ENCODE measurements at places on chromosomes 6 and 20. TPM values are rescaled to one million over a fixed set of nuclear protein-coding genes. Genes with fewer than 3 reads are reported as not detected.

- no peak for DNase-seq
Measured at GRCh38 chr6:110484321-110484720, 7.9 kb upstream of the SLC22A16 start.

- no peak for DNase-seq
Measured at GRCh38 chr20:11350126-11351005, 567.3 kb upstream of the BTBD3 start.

DNA sequence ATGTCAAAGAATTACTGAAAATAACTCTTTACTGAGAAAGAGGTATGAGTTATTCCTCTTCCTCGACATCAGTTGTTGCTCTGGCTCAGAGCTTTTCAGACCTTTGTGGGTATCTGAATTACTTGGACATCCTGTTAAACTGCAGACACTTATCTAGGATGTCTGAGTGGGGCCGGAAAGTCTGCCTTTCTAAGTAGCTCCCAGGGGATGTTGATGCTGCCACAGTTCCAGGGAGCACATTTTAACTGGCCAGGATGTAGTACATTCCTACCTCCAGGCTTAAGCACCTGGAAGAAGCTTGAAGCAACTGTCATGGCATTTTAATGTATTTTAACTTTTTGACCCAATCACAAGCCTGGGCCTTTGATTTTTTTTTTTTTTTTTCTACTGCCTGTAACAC is 265.8 kb upstream of the PLCB4 start:
- DNase-seq = no peak

DNA sequence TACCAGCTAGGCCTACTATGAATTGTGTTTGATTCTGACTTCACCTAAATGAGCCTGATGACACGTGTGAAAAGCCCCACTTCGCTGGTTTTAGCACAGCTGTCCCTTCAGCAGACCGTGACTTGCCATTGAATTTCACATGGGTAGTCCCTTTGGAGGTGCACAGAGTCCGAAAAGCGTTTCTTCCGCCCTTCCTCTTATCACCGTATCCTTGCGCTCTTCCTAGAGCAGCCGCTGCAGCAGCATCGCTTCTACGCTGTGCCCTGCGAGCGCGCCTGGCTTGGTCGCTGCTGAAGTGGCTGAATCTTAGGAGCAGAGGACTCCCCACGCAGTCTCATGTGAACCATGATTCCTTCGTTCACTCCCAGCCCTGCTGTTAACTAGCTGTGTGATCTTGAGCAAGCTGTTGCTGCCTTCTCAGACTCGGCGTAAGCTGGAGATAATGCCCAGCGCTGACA is 127.0 kb downstream of the PACRG start:
- DNase-seq = no peak

- DNase-seq = no peak
Measured at GRCh38 chr6:134346932-134347545, 29.1 kb upstream of the SGK1 start.

GRCh38 chr20:36152261-36152660 is 2.3 kb upstream of the EPB41L1 start:
- no peak for DNase-seq

GRCh38 chr20:50654904-50655303 is 36.4 kb downstream of the RIPOR3 start:
- no peak for DNase-seq

DNA sequence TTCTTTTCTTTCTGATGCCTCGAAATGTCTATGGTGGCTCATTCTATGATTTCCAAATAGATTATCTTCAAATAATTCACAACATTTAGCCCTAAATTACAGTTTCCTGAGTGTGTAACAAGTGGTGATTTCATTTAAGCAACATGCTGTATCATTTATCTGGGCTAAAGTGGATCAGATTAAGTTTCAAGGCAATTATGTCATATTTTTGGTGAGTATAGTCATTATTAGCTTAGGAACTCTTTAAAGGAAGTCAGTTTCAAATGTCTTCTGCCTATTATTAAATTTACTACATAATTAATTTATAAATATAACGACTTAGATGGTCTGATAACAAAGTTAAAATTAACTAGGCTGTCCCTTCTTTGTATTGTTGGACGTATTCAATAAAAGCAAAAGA is 847.9 kb upstream of the FLRT3 start:
- DNase-seq = no peak

DNA sequence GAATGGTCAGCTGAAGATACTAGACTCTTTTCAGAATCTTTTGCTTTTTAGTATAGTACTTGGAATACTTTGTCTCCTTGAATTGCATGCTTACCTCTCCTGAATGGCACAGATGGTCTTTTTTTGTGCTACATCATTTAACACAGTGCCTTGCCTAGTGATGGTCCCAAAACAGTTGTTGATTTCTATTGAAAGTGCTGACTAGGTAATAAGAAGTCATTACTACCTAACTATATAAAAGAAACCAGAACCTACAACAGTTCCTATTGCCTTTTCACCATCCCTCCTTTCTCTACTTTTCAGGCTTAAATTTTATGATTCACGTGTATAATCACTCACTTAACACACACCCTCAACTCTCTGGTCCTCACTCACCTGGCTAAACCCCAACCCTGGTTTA is 64.6 kb upstream of the PRND start:
- no peak for DNase-seq

GRCh38 chr6:44304282-44305199 is 8.6 kb downstream of the AARS2 start:
- peak; percentile 37 for DNase-seq

- DNase-seq = no peak
Measured at GRCh38 chr20:50034567-50035180, 51.9 kb downstream of the SNAI1 start.

GRCh38 chr6:35787266-35788218 is 6.7 kb downstream of the CLPSL1 start:
- no peak for DNase-seq

- DNase-seq = no peak
Measured at GRCh38 chr6:108940741-108941140, 92.5 kb downstream of the ARMC2 start.

DNA sequence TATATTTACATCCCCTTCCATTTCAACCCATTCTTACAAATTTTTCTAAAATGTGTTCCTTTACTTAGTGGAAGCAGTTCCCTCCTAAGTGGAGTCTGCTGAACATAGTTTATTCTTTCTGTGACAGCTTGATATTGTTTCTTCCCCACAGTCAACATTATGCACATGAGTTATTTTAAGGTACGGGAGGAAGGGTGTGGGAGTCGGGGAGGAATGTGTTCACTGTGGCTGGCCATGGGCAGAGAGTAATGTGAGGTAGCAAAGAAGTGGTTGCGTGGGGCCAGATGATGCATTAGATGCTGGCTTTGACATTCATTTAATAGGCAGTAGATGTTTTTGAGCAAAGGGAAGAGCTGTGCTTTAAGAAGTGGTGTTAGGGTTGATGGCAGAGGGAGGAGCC is 98.5 kb downstream of the ARMC2 start:
- no peak for DNase-seq

TMEM151B gene
- polyA plus RNA-seq = not detected

PDE10A gene
- not detected for polyA plus RNA-seq

BPIFB1 gene
- not detected for polyA plus RNA-seq

CCM2L gene
- polyA plus RNA-seq = not detected

Measured in CD4-positive, alpha-beta memory T cell (primary cell).